Aorta (tissue), 5 donors: ENCODE measurements at places on chromosomes 7 and 10.

DNA sequence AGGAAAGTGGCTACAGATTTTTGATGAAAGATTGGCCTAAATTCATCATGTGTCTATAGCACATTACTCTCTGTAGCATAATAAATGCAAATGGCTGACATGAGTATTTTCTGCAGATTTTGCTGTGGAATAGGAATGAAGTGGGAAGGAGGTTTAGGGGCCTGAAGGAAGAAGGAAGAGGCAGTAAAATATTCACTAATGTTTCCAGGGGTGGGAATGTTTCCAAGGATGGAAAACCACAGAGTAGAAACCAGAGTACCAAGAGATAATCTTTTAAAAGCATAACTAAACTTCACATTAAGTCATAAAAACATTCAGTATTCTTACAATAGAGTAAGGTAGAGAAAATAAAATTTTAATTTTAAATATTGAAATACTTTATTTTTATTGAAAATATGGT lies 267.8 kb downstream of the BICC1 start:
- DNase-seq, result no peak

DNA sequence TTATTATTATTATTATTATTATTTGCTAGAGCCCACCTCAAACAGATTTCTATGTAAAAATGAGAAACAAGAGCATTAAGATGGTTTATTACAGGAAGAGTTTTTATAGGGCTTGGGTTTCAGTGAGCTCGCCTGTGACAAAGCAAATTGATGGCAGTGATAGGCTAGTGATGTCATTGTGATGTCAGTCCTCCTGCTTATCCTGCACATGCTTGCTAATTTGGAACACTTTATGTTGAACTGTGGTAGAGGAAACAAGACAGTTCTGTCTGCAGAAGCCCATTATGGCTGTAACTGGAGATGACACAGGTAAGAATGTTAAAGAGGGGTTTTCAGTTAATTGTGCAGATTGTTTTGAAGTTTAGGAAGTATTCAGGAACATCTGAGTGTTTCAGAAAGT lies 68.3 kb downstream of the CREM start:
- no peak for DNase-seq

DNA sequence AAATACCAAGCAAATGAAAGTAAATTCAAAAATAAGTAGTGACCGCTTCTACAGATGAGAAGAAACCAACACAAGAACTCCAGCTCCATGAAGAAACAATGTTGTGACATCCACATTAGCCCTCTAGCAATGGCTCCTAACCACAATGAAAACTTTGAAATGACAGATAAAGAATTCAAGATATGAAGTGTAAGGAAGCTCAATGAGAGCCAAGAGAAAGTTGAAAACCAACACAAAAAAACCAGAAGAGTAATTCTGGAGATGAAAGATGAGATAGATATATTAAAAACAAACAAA lies 68.2 kb upstream of the DDC start:
- no peak for DNase-seq

- DNase-seq, result no peak
These were observed 122.5 kb downstream of the SEC23IP start for GRCh38 chr10:120015064-120015463.

DNA sequence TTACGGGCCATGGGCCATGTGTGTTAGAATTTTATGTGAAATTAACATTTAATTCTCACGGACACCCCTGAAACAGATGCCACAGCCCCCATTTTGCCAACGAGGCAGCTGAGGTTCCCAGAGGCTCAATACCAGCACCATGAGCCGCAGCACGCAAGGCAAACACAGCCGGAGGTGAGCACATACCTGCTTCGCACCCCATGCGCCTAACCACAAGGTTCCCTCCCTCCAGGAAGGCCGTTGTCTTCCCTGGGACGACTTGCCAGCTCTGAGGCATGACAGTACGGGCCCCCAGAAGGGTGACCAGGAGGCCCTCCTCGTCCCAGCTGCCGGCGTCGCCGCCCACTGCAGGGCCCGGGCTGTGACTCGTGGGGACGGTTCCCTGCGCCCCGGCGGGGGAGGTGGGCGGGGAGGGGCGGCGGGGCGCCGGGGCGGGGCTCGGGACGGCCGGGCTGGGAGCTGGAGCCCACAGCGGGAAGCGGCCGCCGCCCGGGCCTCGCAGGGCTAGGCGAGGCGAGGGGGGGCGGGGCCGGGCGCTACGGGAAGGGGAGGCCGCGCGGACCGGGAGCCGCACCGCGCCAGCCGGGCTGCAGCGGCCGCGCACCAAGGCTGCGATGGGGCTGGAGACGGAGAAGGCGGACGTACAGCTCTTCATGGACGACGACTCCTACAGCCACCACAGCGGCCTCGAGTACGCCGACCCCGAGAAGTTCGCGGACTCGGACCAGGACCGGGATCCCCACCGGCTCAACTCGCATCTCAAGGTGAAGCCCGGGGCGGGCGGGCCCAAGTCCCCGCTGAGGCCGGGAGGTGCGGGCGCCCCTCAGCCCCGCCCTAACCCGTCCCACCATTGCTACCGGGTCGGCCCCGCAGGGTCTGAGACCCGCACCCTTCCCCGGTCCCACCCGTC lies at the start of gene CAV2:
Gene CAV2 (plus strand): TSS at position 571 of the 910 bp plus-strand sequence. CDS start 44 bp downstream, at position 615.
- peak; percentile 93 for DNase-seq

DNA sequence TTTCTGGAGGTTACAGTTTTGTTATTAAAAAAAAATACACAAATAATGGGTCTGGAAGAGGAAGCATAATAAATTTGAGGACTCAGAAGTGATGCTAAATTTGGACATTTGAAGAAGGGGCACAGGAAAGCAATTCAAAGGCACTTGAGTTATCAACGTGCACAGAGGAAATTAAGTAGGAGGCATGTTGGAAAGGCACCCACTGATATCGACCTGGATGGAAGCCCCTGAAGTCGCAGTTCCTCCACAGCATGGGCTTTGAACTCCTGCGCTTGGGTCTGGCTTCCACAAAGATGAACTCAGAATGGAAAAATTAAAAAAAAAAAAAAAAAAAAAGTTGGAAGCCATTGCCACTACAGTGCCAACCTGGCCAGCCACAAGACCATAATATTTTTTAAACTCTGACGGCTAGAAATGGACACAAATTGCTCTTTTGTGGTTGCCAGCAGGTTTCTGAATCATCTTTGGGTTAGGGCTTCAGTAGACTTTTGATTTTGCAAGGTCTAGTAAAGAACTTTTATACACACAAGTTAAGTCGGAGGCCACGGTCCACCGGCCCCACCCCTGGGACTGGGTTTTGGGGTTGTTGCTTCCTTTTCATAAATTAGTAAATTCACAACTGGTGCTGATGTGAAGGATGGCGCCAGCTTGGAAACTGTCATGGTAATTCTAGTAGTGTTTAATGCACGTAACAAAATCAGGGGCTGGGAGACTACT lies 21.6 kb downstream of the JCAD start:
- DNase-seq, result no peak

GRCh38 chr7:91846436-91846835 lies 34.1 kb downstream of the MTERF1 start:
- DNase-seq, result no peak

- DNase-seq, result no peak
These were observed 602.2 kb downstream of the LRMDA start for GRCh38 chr10:76033457-76034196.

DNA sequence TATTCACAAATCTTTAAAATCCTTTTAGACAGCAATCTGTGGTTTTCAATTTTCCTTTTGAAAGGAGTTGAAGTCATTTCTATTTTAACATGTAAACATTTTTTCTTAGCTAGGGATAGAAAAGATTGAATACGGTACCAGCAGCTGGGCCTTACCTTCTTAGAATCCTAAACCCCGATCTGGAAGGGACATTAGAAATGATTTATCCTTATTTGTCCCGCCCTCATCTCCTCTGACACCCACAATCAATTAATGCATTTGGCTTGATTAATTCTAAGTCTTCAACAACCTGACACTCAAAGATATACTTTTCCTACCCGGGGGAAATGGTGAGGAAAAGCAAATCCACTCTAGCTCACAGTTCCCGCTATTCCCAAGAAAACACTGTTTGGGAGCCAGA lies 100.4 kb downstream of the SORCS1 start:
- DNase-seq, result no peak

- DNase-seq, result no peak
These were observed 5.7 kb downstream of the TMEM243 start for GRCh38 chr7:87213811-87214210.

- DNase-seq, result no peak
These were observed 72.5 kb downstream of the CDK6 start for GRCh38 chr7:92763636-92764423.

DNA sequence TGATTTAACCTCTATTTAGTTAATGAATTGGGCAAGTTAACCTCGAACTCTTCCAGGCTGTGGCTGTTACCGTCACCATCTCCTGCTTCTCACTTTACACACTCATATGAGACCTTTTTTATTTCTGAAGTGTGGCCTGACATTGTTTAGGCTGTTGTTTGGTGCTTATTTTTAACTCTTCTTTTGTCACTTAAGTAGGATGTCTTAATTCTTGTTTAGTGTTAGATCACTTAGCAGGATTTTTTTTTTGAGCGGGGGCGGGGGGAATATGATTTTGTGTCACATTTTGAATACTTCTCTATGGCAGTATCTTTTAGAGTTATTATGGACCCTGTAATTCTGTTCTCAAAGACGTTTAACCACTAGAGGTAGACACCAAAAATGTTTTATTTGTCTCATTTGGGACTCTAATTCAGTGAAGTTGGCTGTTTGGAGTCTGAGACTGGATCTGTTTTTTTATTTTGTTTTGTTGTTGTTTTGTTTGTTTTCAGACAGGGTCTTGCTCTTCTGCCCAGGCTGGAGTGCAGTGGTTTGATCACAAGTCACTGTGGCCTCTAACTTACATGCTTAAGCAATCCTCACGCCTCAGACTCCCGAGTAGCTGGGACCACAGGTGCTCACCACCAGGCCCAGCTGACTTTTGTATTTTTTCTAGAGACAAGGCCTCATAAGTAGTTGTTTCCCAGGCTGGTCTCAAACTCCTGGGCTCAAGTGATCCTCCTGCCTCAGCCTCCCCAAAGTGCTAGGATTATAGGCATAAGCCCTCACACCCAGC lies 73.5 kb downstream of the CUX1 start:
- DNase-seq, result no peak

DNA sequence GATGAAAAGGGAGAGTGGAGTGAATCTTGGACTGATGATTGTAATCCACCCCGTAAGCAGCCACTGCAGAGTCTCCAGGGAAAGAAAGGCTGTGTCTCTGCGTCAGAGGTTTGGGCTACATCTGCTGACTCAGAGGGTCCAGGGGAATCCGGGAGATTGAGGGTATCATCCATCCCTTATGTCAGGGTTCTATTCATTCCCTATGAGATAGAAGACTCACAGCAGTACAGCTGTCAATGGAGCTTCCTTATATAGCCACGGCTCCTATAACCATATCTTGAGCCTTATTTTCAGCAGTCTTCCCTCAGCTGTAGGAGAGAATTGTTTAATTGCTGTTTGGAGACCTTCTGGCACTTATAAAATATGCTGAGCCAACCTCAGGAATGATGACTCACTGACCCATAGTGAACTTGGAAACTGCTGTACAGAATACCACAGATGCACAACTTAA lies 558.2 kb upstream of the PFKP start:
- no peak for DNase-seq

- no peak for DNase-seq
These were observed 37.0 kb downstream of the GPR22 start for GRCh38 chr7:107506674-107507339.

DNA sequence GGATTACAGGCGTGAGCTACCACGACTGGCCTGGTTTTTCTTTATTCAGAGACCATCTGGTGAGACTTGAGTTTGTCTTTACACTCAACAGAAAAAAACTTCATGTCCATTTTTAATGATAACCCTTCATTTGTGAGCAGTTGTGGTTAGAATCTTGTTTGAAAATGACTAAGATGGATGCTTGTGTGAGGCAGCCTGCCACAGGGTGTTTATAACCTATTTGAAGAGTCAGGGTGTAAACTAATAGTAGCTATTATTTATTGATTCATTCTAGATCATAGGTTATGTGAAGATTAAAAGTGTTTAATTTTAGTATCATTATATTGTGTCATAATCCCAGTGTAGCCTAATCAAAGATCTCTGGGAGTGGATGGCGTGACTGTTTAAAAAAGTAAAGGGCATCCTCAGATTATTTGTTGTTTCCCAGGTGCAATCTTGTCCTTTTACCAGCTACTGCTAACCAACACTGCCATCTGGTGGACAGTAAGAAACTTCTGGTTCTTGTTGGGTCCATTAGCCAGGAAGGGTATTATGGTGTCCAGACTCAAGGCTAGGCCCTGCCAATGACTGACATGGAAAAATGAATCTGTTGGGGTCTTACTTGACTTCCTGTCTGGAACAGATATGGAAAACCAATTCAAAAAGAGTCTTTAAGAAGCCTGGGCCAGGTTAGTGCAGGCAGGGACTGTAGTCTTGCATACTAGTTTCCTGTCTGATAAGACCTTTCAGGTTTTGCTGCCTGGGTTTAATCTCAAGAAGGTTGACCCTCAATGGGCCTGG lies 24.9 kb downstream of the NRBF2 start:
- DNase-seq, result no peak

- DNase-seq, result no peak
These were observed 112.8 kb downstream of the CDK14 start for GRCh38 chr7:90708841-90709317.

DNA sequence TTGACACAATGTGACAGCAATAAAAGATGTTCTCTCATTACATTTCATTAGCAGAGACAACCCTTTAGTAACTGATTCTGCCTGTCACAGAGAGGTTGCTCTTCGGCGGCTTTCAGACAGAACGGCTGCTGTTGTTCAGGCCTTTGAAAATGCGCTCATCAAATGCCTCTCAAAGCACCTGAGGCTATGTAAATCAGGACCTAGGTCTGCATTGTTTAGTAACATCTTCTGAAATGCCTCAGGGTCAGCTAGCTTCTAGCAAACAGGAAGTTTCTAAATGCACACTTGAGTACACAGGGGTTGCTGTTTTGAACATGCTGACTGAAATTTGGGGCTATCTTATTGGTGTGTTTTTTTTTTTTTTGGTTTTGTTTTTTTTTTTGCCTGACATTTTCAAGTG lies 143.3 kb upstream of the DKK1 start:
- DNase-seq, result no peak

GRCh38 chr7:33805630-33806233 lies 99.6 kb upstream of the BMPER start:
- no peak for DNase-seq

- DNase-seq, result no peak
These were observed 31.0 kb downstream of the ZNF775 start for GRCh38 chr7:150410131-150410530.

DNA sequence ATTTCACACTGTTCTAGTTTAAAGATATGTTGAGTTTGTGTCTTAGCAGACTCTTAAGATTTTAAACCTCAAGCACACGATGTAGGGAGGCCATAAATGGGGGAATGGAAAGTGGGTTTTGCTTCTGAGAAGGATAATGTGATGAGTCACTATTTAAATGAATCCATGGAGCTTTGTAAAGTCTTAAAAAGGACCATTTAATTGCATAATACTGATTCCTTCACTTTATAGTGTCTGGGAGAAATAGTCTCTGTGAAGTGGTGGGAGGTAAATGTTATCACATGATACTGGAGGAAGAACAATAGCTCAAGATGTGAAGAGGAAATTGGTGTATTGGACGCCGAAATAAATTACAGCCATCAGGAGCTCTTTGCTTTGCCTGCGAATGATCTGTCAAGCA lies 84.0 kb upstream of the MYO3A start:
- no peak for DNase-seq
